Uterus (tissue), 4 donors: ENCODE measurements at places on chromosomes 4 and X.

- DNase-seq, result no peak
These were observed 22.5 kb downstream of the OTUD6A start for GRCh38 chrX:70084592-70085240.

GRCh38 chrX:52437212-52437611, 58.4 kb upstream of the XAGE1A start:
- DNase-seq, result no peak

DNA sequence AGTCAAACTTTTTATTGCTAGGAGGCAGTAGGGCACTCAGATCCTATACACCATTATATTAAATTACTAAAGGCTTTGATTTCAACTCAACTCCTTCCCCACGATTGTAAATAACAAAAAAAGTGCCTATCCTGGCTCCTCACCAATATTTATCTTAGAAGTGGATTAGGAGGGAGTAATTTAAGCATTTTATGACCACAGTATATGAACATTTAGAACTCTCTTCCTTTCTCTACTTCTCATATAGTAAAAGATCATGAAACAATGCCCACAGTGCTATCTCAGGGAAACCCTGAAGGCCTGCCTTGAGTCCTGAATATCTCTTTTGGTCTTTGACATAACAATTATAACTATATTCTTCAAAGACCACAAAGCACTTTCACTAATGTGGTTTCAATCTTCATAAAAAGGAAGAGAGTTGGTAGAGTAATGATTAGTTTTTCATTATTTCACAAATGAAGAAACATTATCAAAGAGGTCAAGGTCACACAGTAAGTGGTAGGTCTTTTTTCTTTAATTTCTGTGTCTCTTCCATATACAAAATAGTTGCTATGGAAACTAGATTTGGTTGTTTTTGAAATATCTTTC, 29.1 kb upstream of the ADH1C start:
- no peak for DNase-seq

GRCh38 chrX:151019856-151020255, 36.7 kb downstream of the HMGB3 start:
- DNase-seq, result no peak

DNA sequence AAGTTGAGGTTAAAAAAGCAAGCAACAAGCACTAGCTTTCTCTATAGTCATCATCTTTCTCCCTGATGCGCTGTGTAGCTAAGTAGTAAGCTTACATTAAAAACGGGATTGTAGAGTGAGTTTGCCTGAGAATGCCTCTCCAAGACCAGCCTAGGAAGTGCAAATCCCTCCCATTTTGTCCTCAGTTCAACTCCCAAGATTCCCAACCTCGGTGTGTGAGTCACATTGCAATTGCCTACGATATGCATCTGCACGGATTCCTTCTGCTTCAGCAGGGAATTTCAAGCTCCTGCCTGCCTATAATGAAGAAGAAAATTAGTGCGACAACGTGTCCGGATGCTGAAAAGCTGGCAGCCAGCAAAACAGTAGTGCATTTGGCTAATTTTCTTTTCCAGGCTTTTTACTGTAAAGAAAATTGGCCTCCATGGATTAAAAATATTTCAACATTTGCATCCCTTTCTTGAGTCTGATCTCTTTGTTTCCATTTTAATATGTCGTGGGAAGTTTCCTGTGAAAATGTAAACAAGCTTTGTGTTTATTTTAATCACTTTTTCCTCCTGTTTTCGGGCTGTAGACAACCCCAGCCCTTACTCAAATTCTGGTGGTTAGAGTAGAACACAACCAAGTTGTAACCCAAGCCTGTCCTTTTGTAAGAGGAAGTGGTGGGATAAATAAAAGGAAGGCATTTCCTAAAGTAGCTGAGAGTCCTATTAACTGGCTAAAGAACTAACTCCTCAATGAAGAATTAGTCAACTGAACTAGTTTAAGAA, 58.4 kb upstream of the TET2 start:
- DNase-seq, result peak; percentile 32

DNA sequence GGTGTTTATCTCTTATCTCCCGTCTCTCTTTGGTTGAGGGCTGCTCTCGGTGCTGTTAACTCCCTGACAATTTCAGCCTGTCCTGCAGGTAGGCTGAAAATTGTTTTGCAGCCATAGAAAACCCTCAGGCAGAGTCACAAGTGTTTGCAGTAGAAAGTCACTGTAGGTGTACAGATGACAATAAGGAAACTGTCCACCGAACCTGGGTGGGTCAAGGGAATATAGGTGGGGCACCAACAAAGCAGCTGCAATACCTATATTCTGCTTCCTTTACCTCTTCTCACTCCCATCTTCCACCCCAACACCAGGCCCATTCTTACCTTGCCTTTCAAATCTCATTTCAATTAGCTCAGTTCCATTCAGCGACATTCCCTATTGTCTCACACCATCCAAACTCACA, 381.8 kb downstream of the PPP1R2C start:
- DNase-seq, result no peak

DNA sequence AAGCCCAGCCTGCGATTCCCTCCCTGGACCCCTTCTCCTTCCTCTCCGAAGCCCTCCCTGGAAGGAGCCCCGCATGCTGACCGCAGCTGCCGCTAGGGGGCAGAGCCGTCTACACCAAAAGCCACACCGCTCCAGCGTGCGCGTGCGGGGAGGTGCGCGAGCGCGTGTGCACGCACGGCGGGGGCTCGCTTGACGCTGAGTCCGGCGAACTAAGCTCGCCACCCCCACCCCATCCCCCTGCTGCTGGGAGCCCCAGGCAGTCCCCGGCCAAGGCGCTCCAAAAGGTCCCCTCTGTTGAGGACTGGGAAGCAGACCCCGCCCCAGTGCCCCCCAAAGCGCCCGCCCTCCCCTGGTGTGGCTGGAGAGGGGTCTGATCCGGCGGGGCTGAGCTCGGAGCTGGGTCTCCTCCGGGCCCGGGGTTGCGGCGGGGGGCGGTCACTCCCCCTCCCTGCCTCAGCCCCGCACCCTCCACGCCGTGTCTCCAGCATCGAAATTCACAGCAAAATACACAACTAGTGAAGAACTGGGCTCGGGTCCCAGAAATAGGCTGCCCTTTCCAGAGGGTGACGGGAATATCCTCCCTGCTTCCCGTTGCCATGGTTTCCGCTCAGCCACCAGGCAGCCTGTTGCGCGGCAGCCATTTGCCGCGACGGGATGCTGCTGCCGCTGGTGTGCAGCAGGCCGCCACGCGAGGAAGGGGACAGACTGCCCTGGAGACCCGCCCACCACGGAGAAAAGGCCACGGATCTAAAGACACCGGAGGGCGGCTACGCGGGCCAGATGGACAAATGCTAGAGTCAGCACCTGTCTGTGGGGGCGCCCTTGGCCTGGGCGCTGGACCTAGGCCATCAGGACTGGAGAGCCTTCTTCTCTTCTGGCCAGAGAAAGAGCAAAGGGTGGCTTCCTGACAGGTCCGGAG, 11.2 kb upstream of the CCNQ start:
- peak; percentile 80 for DNase-seq

DNA sequence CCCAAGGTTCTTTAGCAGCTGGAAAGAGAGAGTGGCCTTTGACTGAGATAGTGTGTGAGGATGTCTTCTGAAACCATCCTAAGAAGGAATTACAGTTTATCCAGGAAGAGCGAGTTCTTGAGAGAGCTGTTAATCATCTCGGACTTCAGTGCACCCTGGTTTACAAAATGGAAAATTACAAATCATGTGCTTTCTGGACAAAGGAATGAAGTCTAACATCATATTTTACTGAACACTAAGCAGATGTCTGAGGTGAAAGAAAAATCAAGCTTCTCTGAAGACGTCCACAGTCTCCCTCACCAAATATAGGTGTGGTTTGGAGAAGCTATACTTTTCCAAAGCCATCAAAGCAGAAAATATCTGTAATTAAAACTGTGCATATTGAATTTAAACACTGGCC, 30.8 kb upstream of the CYP2U1 start:
- DNase-seq, result no peak

GRCh38 chr4:8882239-8882638, 10.6 kb upstream of the HMX1 start:
- DNase-seq, result no peak

DNA sequence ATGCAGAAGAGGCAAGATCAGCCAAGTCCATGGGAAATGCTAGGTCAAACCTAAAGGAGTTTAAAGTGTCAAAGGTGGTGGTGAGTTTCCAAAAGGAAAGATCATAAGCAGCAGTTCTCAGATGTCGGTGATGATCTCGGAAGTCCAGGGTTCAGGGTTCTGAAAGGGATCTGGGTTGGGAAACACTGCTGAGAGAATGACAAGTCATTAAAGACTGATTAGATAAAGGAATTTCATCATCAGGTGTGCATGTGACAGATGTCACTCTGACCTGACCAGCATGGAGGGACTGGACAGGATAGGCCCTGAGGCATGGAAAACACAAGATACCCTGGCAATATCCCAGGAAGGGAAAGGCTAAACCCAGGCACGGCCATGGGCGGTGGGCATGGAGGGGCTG, 195.7 kb upstream of the TBL1X start:
- DNase-seq, result no peak

DNA sequence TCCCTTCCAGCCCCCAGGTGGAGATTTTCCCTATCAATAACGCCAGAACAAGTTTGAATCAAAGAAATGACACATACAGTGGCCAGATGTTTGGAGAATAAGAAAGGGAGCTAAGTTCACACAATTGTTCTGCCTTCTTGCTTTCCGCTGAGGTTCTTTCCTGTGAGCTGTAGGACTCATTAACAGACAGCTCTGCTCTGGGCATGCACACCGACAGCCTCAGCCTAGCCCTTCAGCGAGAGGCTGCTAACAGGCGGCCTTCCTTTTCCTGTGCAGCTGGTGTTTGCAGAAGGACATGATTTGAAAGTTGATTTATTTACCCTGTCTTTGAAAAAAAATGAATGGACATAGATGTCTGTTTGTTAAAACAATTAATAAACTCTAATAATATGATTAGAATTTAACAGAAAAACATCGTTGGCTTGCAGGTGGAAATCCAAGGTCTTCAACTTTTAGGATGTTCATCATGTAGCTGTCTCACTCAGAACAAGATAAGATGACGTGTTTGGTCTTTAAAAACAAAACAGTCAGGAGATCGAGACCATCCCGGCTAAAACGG, 183.3 kb downstream of the KDR start:
- no peak for DNase-seq

DNA sequence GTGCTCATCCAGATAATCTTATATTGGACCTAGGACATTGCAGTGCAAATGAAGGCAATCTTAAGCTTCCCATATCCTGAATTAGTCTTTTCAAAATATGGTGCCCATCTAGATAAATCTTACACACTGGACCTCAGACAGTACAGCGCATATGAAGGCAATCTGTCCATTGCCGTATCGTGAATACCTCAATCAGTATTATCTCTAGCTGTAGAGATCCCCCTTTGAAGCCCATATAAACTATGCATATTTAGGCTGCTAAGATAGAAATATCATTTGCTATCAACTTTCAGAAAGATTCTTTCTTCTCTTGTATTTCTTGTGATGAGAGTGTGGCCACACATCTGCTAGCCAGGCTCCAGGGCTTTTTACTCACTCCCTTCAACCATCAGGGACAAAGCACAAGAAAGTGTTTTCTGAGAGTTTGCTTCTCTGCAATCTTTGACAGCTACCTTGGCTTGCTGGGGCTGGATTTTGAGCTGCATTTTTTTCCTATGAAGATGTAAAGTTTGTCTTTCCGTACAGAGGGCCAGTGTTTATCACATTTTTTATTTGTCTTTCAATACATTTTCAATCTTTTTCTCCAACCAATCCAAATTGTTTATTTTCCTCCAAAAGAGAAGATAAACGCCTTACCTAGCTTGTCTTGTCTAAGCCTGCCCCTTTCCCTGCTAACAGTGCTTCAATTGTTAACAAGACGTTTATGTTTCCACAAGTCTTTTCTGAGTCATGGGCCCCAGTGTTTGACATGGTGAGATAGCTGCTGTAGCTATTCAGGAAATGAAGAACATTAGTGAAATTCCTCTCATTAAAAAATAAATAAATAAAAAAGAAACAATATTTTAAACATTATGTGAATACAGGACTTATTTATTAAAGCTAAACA, 57.6 kb upstream of the FAT1 start:
- no peak for DNase-seq

GRCh38 chrX:19514791-19515614, at the start of gene MAP3K15:
Gene MAP3K15 (minus strand): TSS chrX:19515508. CDS start chrX:19515261, 247 bp downstream.
- no peak for DNase-seq

- DNase-seq, result no peak
These were observed 89.2 kb downstream of the TMEM144 start for GRCh38 chr4:158299459-158300007.

DNA sequence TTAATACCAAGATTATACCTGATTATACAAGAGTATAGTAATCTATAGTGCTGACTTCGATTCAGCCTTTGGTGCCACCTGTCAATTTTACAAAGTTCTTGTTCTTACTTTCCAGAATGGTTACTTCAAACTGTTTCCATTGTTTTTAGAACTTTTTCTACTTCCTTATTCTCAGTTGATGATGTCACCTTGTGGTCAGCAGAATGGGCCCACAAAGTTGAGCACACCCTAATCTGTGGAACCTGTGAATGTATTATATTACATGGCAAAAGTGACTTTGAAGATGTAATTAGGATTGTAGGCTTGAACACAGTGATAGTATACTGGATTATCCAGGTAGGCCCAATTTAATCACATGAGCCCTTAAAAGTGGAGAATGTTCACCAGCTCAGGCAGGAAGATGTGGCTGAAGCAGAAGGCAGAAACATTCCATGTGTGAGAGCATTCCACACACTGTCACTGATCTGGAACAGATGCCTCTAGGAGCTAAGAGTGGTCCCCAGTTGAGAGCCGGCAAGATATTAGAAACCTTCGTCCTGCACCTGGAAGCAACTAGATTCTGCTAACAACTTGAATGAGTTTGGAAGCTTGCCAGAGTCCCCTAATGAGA, 6.3 kb upstream of the SGMS2 start:
- no peak for DNase-seq

GRCh38 chr4:117134386-117134785, 49.0 kb upstream of the TRAM1L1 start:
- DNase-seq, result no peak

GRCh38 chrX:133254666-133255065, 36.5 kb upstream of the TFDP3 start:
- no peak for DNase-seq

DNA sequence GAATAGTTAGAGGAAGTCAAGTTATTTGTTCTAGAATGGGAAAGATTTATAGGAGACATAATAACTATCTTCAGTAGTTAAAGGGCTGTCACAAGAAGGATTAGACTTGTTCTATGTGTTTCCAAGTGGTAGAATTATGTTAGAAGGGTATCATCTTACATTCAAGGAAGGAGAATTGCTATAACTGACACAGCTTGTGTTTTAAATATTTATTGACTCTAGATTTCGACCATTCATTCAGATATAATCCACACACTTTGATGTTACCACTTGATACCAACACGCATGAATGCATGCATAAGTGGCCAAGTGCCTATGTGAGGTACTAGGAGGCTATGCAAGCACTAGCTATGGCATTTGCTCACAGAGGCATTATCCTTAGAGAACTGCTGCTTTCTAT, 122.7 kb downstream of the CCNB3 start:
- no peak for DNase-seq

GRCh38 chr4:170398218-170398617, 308.5 kb upstream of the AADAT start:
- DNase-seq, result no peak

- DNase-seq, result no peak
These were observed 2542.7 kb downstream of the PCDH7 start for GRCh38 chr4:33262824-33263223.

GRCh38 chr4:163523791-163524365, 29.4 kb downstream of the TMA16 start:
- DNase-seq, result no peak
